ENCODE measurements at places on chromosomes 7 and 10. TPM values are rescaled to one million over a fixed set of nuclear protein-coding genes. Genes with fewer than 3 reads are reported as not detected.
A peak's percentile ranks its signal among the peaks of the same experiment; 100 is the strongest.

DNA sequence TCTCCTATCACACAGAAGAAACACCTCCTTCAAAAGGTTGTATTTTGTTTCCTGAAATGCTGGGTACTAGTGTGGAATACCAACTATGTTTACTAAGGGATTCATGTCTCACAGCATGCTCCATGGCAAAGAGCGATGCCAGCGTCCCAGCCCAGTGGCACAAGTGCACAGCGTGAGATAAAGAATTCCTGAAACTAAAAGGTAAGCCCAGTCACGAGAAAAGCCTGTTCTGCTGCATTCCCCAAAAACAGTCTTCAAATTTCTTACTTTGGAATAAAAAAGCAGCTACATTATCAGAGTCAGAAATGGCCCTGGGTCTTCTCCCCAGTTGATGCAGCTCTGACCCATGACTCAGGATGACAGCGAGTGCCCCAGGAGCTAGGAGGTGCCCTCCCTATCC lies 53.1 kb upstream of the DDC start:
- peaks cover 4% of the 10 kb centered on the region for H3K4me1 ChIP-seq
- peak overlapping the region; percentile 29 for H3K27ac ChIP-seq
- DNase-seq, result no peak
- H3K27me3 ChIP-seq, result no peaks in the 10 kb centered on the region
- H3K4me3 ChIP-seq, result no peak overlapping the region

- DNase-seq, result no peak
- H3K27me3 ChIP-seq, result peaks cover 57% of the 10 kb centered on the region
- peaks cover 10% of the 10 kb centered on the region for H3K4me1 ChIP-seq
- H3K4me3 ChIP-seq, result no peak overlapping the region
- no peaks in the 10 kb centered on the region for H3K36me3 ChIP-seq
Observed at GRCh38 chr7:155355745-155356144, 58.1 kb downstream of the INSIG1 start.

DNA sequence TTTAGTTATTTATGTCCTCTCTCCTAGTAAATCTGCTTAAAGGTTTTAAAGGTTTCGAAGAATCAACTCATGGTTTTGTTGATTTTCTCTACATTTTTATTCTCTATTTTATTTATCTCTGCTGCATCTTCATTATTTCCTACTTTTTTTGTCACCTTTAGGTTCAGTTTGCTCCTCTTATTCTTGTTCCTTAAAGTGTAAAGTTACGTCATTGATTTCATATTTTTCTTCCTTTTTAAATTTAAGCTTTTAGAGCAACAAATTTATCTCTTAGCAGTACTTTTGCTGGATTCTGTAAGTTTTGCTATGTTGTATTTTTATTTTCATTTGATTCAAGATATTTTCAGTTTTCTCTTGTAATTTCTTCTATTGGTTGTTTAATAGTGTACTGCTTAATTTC lies 10.7 kb downstream of the MYO3A start:
- H3K27ac ChIP-seq, result no peak overlapping the region
- no peak overlapping the region for H3K4me3 ChIP-seq
- peaks cover 45% of the 10 kb centered on the region for H3K27me3 ChIP-seq
- no peak for DNase-seq
- H3K36me3 ChIP-seq, result peaks cover 2% of the 10 kb centered on the region

GRCh38 chr10:48598243-48598935 lies 6.5 kb downstream of the ARHGAP22 start:
- peak overlapping the region; percentile 85 for H3K27ac ChIP-seq
- H3K36me3 ChIP-seq, result no peaks in the 10 kb centered on the region
- H3K4me1 ChIP-seq, result peaks cover 19% of the 10 kb centered on the region
- no peak for DNase-seq
- H3K4me3 ChIP-seq, result no peak overlapping the region

TMEM130 gene
- 0.61 TPM for total RNA-seq

PNLIPRP1 gene
- not detected for total RNA-seq

DNA sequence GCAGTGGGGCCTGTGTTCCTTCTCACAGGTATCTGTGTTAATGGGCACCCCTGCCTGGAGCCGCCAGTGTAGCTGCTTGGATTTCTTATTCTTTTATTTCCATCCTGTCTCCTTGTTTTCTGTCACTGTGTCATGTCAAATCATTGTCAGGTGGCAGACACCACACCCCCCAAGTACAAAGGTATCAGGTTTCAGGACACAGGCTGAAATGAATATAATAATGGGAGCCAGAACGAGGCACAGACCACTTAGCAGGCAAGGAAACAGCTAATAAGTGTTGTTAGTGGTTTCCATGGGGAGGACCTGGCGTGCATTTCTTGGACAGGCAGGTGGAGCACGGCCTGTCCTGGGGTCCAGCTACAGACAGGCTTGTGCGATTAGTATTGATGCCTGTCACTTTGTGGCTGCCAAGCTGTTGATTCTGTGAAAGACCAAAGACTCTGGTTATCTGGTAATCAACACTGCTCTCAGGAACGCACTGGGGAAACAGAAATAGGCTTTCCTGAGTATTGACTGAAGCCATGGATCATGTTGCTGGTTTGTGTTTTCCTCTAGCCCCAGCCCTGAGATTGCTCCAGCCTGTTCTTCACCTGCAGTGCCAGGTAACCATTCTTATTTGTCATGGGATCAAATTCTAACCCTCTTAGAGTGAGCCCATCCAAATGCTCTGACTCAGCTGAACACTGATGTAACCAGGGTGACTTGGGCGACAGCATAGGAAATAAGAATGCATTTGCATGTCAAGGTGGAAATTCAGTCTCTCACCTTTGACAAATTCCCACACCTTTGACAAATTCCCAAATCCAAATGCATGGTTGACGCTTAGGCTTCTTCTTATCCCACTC lies 1002.0 kb downstream of the LRMDA start:
- no peaks in the 10 kb centered on the region for H3K27me3 ChIP-seq
- H3K4me3 ChIP-seq, result no peak overlapping the region
- no peaks in the 10 kb centered on the region for H3K36me3 ChIP-seq
- no peak overlapping the region for H3K27ac ChIP-seq
- peaks cover 31% of the 10 kb centered on the region for H3K4me1 ChIP-seq
- no peak for DNase-seq

DNA sequence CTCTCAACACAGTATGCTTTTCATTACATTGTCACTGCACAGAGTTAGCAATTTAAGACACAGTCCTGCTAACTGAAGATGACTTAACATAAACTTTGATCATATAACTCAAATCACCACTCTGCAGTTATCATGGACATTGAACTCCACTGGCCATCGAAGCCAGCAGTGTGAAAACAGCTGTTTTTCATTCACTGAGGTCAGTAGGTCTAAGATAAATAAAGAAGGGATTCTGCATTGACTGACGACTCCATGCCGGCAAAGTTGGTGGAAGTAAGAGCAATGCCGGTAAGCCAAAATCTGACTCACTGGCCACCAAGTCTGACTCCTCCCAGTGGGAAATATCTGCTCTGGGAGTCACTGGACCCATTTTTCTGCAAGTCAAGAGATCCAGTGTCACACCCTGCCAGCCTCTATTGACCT lies 449.9 kb upstream of the ANKRD30A start:
- H3K4me3 ChIP-seq, result no peak overlapping the region
- H3K27me3 ChIP-seq, result no peaks in the 10 kb centered on the region
- H3K36me3 ChIP-seq, result no peaks in the 10 kb centered on the region
- no peak for DNase-seq

DNA sequence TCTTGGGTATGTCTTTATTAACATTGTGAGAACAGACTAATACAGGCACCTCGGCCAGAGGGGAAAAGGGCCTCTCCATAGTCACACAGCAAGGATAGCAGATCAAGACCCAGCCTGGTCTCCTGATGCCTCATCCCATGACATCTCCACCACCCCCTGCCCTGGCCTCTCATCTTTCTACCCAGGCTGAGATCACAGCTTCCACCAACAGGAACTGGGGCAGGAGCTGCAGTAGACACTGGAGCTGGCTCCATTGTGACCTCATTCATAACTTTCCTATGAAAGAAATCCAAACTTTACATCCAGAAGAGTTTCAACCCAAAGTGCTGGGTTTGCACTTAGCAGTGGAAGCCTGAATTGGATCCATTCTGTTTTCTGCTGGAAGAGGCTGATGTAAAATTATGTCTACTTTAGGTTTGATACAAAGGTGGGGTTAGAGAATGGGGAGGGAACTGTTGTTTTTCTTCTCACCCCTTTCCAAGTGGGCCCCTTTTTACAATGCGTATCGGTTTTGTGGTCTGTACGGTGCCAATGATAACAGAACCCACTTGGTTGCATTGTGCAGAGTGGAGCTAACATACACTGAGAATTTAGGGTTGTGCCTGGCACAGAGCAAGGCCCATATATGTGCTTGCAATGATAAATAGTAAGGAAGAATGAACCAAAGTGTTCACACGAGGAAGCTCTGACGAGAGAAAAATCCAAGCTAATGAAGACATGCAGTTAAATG lies 28.6 kb upstream of the INSIG1 start:
- DNase-seq, result no peak
- peaks cover 6% of the 10 kb centered on the region for H3K4me1 ChIP-seq

- H3K27me3 ChIP-seq, result no peaks in the 10 kb centered on the region
- H3K27ac ChIP-seq, result no peak overlapping the region
- no peak overlapping the region for H3K4me3 ChIP-seq
Observed at GRCh38 chr7:2504889-2505375, 14.6 kb upstream of the LFNG start.

GRCh38 chr7:184294-185264 lies 7.8 kb upstream of the FAM20C start:
- H3K4me3 ChIP-seq, result no peak overlapping the region
- H3K27me3 ChIP-seq, result peaks cover 10% of the 10 kb centered on the region
- no peak for DNase-seq
- peaks cover 3% of the 10 kb centered on the region for H3K4me1 ChIP-seq

- no peaks in the 10 kb centered on the region for H3K27me3 ChIP-seq
- H3K36me3 ChIP-seq, result peaks cover 3% of the 10 kb centered on the region
- H3K27ac ChIP-seq, result no peak overlapping the region
- H3K4me3 ChIP-seq, result no peak overlapping the region
- H3K4me1 ChIP-seq, result no peaks in the 10 kb centered on the region
- DNase-seq, result no peak
Observed at GRCh38 chr10:65993451-65993850, 932.4 kb upstream of the LRRTM3 start.

SORCS3 gene
- 3.4 TPM for total RNA-seq

GRCh38 chr7:47354831-47355541 lies 226.9 kb downstream of the TNS3 start:
- no peaks in the 10 kb centered on the region for H3K36me3 ChIP-seq
- no peak overlapping the region for H3K27ac ChIP-seq
- H3K4me1 ChIP-seq, result peaks cover 35% of the 10 kb centered on the region

DNA sequence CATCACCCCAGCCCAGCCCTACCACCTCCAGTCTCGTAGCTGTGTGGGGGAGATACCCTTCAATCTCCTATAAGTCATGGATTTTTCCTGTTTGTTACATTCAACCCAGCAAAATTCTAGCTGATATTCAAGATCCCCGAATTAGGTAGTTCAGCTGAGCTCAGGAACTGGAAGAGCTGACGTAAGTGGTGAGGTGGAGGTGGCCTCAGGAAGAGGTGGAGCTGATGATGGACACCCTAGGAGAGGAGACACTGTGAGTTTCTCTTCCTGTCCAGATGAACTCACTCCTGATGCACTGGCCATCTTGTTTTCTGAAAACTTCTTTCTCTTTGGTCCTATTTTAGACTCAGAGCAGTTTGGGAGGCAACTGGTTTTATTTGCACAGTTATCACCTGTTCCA lies 90.5 kb upstream of the PITRM1 start:
- no peaks in the 10 kb centered on the region for H3K36me3 ChIP-seq
- H3K4me3 ChIP-seq, result no peak overlapping the region
- peaks cover 19% of the 10 kb centered on the region for H3K4me1 ChIP-seq
- H3K27ac ChIP-seq, result no peak overlapping the region
- no peaks in the 10 kb centered on the region for H3K27me3 ChIP-seq

DNA sequence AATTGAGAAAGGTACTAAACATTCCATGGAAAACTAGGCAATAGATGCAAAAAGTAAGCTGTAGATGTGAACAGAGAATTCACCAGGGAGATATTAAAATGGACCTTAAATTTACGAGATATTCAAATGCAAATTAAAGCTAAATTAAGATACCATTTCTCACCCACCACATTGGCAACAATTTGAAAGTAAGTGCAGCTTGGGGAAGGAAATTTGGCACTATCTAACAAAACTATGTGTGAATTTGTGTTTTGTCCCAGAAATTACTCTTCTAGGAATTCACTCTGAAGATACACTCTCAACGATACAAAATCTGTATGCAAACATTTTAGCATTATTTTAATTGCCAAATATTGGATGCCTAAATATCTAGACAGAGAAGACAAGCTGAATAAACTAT lies 178.2 kb upstream of the SORCS1 start:
- H3K4me1 ChIP-seq, result no peaks in the 10 kb centered on the region
- no peak overlapping the region for H3K4me3 ChIP-seq

PRSS37 gene
- total RNA-seq, result not detected

DNA sequence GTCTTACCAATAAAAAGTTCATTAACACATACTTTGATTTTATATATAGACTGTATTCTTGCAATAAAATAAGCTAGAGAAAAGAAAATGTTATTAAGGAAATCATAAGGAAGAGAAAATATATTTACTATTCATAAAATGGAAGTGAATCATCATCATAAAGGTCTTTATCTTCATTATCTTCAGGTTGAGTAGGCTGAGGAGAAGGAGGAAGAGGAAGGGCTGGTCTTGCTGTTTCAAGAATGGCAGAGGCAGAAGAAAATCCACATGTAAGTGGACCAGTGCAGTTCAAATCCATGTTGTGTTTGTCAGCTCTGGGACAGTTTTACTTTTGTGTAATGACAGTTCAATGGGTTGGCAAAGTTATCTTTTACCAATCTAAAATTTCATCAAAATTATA lies 609.1 kb upstream of the ANKRD30A start:
- H3K4me1 ChIP-seq, result no peaks in the 10 kb centered on the region
- H3K36me3 ChIP-seq, result no peaks in the 10 kb centered on the region
- no peak overlapping the region for H3K27ac ChIP-seq
- no peak for DNase-seq
- H3K27me3 ChIP-seq, result no peaks in the 10 kb centered on the region
- no peak overlapping the region for H3K4me3 ChIP-seq

FEZF1 gene
- not detected for total RNA-seq

- peaks cover 30% of the 10 kb centered on the region for H3K4me1 ChIP-seq
- peak; percentile 90 for DNase-seq
- H3K27ac ChIP-seq, result no peak overlapping the region
- no peaks in the 10 kb centered on the region for H3K36me3 ChIP-seq
- peaks cover 2% of the 10 kb centered on the region for H3K27me3 ChIP-seq
Observed at GRCh38 chr7:100563809-100564400, 9.8 kb downstream of the SAP25 start.

DNA sequence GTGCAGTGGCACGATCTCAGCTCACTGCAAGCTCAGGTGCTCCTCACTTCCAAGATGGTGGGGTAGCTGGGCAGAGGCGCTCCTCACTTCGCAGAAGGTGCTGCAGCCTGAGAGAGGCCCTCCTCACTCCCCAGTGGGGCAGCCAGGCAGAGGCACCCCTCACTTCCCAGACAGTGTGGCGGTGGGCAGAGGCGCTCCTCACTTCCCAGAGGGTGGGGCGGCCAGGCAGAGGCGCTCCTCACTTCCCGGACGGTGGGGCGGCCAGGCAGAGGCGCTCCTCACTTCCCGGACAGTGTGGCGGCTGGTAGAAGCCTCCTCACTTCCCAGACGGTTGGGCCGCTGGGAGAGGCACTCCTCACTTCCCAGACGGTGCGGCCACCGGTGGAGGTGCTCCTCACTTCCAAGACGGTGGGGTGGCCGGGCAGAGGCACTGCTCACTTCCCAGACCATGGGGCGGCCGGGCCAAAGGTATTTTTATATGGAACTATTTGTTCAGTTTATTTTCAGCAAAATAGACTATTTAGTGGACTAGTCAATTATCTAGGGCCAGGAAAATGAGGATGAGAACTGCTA lies 57.7 kb upstream of the PPP1R9A start:
- H3K27ac ChIP-seq, result no peak overlapping the region
- no peak overlapping the region for H3K4me3 ChIP-seq
- H3K4me1 ChIP-seq, result no peaks in the 10 kb centered on the region
- peaks cover 8% of the 10 kb centered on the region for H3K36me3 ChIP-seq

All from neural crest cell (in vitro differentiated cells).